Activated T-helper 1 cell treated with anti-CD3 and anti-CD28 coated beads, Interleukin-2, amount 50 U/mL, for 16 hours (primary cell): ENCODE measurements at places on chromosomes 13 and 19.
A peak's percentile ranks its signal among the peaks of the same experiment; 100 is the strongest.

DNA sequence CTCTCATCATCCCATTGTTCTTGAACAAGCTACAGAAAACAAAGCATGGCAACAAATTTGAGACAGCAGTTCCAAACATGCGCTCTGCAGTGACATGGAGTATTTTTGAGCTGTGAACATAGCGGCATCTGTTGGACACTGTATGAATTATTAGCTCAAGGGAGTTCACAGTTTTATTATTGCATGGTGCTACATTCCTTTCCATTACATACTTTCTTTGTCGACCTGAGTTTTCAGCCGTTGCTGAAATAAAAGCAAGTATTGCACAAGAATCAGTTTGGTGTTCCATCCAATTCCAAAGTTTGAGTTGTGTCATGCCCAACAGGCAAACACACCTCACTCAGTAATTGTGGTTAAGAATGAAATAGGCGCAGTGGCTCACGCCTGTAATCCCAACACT lies 30.1 kb upstream of the METTL21C start:
- DNase-seq: no peak

GRCh38 chr19:45352062-45352461 lies 11.5 kb downstream of the KLC3 start:
- no peak for DNase-seq

DNA sequence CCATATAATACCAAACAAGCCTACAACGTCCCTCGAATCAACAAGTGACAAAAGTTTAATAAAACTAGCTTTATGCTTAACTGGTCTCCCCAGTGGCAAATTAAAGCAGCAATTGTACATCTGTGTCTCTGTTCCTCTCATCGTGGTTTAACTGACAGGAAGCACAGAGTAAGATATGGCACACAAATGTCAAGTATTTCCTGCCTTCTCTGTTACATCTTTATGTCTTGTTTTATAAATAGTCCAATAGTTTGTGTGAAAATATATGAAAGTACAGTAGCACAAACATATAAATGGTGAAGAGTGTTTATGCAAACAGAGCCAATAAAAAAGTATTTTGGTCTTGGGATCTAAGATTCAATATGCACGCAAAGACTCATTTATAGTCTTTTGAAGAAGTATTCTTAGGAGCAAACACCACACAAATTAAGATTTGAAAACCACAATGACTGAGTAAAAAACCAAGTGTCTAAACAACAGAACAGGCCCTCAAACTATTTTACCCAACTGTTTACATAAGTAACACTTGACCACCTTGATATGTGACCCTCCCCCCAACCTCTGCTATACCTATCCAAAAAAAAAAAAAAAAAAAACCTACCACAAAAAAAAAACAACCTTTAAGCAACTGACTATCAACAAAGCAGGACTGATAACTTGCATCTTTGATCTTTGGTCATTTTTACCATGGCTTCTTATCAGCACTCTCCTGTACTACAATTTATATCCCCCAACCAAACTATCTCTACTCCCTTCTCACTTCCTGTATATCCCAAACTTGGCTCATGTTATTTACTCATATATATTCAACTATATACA lies 14.0 kb downstream of the ELF1 start:
- DNase-seq: no peak

GRCh38 chr13:27470075-27470820 lies 19.9 kb upstream of the MTIF3 start:
- DNase-seq: no peak

- DNase-seq: no peak
Observed at GRCh38 chr19:948842-949496, 23.1 kb downstream of the ARID3A start.

GRCh38 chr19:5700455-5701092 lies 10.5 kb downstream of the RPL36 start:
- DNase-seq: no peak

DNA sequence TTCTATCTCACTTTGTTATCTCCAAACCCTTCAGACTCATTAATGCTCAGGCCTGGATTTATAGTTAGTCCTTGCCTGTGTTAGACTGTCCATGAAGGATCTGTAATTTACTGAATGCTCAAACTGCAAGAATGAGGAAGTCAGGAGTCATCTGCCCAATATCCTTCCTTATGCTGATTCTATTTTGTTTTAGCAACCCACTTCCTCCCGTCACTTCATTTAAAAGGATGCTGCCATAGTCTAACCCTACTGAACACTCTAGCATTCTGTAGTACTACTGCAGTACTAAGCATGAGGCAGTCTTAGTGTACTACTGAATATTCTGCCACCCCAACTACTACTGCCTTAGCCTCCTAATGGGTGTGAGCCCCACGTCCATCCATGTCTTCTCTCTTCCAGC lies 1.5 kb downstream of the FCAR start:
- no peak for DNase-seq

- no peak for DNase-seq
Observed at GRCh38 chr13:24381541-24382265, 72.3 kb downstream of the C1QTNF9 start.

DNA sequence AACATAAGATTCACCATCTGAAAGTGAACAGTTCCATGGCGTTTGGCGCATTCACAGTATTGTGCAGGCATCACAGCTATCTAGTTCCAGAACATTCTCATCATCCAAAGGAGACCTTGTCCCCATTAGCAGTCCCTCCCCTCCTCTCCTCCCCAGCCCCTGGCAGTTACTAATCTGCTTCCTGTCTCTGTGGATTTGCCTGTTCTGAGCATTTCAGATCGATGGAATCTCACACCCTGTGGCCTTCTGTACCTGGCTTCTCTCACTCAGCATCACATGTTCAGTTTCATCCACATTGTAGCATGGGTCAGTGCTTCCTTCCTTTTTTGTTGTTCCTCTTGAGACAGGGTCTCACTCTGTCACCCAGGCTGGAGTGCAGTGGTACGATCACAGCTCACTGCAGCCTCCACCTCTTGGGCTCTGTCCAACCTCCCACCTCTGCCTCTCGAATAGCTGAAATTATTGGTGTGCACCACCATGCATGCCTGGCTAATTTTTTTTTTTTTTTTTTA lies 34.6 kb downstream of the CRTC1 start:
- no peak for DNase-seq

GRCh38 chr19:46491975-46492682 lies 3.5 kb downstream of the PNMA8B start:
- DNase-seq: no peak

GRCh38 chr13:113552786-113553434 lies 31.6 kb upstream of the TFDP1 start:
- DNase-seq: no peak

DNA sequence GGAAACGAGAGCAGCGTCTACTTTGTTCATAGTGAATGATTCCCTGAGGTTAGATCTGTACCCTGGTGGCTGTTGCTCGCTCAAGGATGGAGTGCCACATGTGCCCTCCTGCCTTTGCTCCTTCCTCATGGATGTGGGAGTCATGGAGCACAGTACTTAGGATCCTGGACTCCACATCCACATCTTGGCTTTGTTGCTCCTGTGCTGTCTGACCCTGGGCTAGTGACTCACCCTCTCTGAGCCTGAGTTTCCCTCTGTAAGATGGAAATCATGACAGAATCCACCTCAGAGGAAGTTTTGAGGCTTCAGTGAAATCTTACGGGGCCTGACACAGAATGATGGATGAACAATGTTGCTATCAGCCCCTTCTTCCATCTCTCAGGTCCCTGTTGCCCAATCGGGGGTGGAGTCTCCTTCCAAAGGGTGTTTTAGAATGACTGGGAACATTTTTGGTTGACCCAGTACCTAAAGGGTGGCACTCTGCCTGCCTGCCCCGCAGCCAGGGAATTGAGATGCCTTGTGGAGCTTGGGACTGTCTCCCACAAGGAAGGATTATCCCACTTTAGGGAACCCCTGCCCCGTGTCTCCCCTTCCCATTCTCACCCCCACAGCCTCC lies 9.8 kb upstream of the TIMM50 start:
- DNase-seq: no peak

- DNase-seq: no peak
Observed at GRCh38 chr19:43751466-43752220, 3.1 kb downstream of the SMG9 start.

DNA sequence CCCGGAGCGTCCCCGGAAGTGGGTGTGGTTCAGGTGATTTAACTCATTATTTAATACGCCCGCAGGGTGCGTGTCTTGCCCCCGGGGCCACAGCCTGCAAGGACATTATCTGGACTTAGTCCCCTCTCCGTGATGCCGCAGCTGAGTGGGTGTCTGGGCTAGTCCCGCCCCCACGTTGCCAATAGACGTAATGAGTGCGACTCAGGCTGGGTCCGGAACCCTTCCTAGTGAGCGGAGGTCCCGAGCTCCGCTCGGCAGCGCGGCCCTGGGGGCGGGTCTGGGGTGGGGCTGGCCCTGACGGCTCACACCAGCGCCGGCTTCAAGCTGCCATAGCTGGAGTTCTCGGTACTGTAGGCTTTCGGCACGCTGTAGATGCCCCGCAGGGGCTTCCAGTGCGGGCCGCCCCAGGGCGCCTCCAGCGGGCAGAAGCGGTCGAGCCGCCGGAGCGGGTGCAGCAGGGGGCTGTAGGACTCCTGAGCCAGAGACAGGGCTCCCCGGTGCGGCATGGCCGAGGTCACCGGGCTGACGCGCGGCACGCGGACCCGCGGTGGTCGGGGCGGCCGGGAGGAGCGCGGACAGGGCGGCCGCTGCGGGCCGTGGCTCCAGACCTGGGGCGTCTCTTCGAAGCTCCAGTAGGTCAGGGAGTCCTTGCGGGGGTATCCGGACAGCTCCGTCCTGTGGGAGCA lies 918 bp upstream of the LHB start:
- DNase-seq: peak; percentile 56

DNA sequence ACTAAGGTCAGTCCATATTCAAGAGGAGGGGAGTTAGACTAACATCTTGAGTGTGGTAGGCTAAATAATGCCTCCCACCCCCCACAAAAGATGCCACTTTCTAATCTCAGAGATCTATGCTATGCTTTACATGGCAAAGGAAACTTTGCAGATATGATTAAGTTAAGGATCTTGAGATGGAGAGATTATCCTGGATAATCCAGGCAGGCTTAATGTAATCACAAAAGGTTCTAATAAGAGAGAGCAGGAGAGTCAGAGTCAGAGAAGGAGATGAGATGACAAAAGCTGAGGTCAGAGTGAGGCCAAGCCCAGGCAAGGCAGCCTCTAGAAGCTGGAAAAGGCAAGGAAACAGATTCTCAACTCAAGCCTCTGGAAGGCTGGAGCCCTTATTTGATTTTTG lies 1011.6 kb downstream of the PCDH9 start:
- DNase-seq: no peak

GRCh38 chr13:52374873-52375411 lies 31.0 kb downstream of the THSD1 start:
- DNase-seq: no peak

GRCh38 chr13:107803822-107804495 lies 411.4 kb downstream of the LIG4 start:
- no peak for DNase-seq

DNA sequence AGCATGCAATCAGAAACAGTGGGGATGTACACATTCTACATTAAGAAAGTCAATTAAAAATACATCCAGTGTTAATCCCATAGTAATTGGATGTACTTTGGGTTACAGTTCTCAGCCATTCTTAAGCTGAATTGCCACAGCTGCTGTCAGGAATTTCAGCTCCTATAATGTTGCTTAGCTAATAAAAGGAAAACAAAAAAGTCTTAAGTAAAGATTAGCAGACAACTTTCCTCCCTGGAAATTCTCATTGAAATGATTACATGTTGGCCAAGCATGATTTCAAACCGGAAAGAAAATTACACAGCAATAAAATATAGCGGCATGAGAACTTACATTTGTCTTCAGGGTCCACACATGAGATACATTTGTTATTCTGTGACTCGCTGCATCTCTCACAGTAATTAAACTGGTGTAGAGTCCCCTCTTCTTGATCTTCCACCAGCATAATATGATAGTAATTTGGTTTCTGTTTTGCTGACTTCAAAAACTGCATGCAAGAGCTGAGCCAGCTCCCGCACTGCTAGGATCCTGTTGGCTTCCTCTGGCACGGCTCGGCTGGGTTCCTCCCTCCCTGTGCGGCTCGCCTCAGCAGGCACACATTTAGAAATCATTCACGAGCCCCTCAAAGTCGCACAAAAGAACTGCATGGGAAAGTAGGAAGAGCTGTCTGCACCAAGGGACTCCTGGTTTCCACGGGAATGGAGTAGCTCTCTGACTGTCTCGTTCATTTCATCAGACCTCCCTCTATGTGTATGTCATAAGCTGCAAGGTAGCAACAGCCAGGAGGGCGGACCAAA lies at the start of gene HTR2A:
TSS of gene HTR2A (minus strand) at position 713 of the 797 bp plus-strand sequence. CDS start 1,147 bp downstream, outside the sequence.
- no peak for DNase-seq

GRCh38 chr19:918481-919198 lies 1.5 kb downstream of the KISS1R start:
- DNase-seq: no peak

DNA sequence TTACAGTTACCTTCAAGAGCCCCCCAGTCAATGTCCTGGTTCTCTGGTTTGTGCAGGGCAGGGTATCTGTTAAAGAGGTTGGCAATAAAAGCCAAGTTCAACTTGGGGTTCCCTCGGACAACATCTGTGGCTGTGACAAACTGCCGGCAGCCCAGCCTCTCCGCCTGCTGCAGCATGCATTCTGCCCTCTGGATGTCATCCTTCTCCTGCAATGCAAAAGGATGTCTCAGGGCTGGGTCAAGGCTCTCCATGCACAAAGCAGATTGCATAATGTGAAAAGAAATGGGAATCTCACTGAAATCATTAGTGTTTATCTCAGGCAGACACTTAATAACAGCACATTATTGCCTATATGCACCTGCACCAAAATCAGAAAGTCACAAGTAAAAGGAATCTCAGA lies 35.1 kb downstream of the LCP1 start:
- no peak for DNase-seq

- no peak for DNase-seq
Observed at GRCh38 chr19:13796301-13797057, 1.2 kb downstream of the ZSWIM4 start.
